ENCODE measurements at places on chromosomes 4 and X.

DNA sequence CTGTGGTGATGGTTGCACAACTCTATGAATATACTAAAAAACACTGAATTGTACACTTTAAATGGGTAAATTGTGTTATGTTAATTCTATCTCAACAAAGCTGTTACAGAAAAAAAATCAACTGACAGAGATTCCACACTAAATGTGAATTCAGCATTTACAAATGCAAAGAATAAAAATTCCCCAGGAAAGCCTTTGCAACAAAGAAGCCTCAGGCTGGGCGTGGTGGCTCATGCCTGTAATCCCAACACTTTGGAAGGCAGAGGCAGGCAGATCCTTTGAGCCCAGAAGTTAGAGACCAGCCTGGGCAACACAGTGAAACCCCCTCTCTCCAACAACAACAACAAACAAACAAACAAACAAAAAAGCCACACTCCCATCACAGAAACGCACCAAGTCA lies 8.9 kb downstream of the BCLAF3 start:
- no peak for DNase-seq

DNA sequence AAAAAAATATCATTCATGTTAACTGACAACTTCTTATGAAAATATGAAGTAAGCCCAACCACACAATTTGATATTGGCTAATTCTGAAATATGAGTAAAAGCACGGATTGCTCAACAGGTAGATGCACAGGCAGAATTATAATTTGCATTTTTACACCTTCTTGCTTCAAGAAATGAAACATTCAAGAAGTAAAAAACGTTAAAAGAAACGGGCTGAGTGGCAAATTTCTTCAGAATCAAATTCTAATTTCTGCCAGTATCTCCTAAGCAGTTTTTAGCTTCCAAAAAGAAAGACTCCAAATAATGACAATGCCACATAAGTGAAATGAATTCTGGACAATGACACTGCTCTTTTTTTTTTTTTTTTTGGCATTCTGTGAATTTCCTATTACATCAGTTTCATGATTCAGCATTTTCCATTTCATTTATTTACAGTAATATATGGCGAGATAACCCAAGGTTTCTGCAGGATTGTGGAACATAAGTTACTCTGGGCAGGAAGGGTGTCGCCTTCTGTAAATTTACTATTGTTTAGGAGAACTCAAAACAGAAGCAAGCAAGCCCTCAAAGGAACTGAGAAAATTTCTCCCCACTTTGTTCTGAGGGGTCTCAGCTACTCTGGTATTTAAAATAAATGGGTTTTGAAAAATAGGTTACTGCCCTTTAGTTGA lies 1.4 kb downstream of the SEL1L3 start:
- DNase-seq, result no peak

DNA sequence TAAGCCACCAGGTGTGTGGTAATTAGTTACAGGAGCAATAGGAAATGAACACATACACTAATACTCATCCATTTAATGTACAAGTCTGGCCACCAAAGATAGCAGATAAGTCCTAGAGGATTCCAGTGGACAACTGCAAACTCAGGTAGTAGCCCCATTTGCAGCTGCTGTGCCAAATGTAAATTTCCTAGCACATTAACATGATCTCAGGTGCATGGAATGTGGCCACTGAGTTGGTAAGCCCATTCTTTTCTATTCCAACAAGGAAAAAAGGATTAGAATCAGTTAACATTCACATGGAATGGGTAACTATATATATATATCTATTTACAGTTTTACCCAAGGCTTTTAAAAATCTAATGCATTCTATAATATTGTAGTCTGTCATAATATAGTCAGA lies 23.3 kb upstream of the FRAS1 start:
- DNase-seq, result no peak

- no peak for DNase-seq
Measured at GRCh38 chr4:94290245-94290644, 52.4 kb downstream of the HPGDS start.

DNA sequence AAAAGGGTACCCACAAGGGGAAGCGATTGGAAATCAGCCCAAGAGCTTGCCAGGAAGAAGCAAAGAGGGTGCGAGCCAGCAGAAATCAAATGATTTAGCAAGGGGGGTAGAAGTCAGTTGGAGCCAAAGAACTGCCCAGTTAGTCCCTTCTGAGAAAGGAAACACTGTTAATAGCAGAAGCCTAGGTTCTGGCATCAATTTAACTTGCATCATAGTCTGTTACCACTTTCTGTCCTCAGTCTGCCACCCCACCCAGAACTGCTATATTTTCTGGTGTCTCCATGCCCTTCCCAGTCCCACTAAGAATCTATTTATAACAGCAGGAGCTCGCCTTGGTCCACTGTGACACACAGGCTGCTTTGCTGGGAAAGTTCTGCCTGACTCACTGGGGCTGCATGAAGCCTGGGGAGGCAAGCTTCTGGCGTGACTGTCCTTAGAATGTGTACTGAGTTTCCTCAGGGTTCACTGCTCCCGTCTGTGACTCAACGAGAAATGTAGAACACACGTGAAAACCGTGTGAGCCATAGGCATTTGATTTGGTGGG lies 157.8 kb upstream of the TTC29 start:
- no peak for DNase-seq

DNA sequence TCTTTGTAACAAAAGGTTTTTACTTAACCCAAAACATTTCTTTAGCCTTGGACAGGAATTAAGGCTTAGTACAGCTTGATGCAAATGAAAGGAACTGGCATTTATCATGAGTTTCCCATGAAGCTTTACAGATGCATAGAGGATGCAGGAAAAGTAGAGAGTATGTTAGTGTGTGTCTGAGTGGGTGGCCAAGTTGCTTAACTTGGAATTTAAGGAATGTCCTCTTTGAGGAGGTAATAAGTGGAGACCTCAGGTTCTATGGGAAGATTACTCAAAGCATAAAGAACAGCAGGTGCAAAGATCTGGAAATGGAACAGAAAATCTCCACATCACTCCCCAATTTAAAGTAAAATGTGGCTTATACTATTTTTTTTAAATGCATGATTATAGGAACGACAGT lies 457.9 kb downstream of the KCNIP4 start:
- no peak for DNase-seq

GRCh38 chr4:89752932-89753598 lies 83.9 kb downstream of the SNCA start:
- no peak for DNase-seq

DNA sequence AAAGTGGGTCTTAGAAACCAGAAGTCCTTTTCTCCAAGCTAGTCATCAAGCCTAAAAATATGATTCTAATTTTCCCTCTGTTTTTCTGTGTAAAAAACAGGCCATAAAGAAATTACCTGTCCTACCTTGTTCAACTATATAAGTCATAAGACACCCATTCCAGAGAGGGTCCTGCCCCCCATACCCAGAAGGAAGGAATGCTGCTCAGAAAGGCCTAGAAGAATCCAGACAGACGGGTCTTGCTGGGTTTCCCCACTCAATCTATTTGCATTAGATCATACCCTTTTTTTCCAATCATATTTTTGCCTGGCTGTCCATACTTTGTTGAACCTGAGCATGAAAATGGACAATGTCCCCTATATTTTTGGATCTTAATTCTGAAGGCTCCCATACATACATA lies 16.3 kb upstream of the XAGE2 start:
- no peak for DNase-seq

DNA sequence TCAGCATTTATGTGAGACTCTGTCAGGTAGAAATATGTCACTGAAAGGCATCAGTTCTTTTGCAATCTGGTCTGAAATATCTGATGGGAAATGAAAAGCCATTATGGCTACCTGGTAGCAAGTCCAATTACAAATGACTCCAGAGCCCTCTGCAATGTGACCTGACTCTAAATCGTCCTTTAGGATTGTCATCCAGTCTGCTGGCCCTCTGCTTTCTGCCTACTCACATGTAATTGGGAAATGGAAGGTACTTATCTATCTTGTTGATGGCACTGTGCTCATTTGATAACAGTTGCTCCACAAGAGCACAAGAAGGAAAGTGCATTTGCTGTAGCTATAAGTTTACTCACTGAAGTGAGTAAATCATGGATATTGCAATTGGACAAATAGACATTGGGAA lies 799.8 kb downstream of the RAPGEF2 start:
- DNase-seq, result no peak

DNA sequence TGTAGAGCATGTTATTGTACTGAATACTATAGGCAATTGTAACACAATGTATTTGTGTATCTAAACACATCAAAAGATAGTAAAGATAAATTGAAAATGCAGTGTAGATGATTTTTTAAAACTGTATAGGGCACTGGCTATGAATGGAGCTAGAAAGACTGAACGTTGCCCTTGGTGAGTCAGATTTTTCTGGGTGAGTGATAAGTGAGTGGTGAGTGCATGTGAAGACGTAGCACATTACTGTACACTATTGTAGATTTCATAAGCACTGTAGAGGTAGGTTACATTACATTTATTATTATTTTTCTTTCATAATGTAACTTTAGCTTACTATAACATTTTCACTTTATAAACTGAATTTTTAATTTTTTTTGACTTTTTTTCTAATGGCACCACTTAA lies 1491.6 kb downstream of the TECRL start:
- no peak for DNase-seq

GRCh38 chrX:71935476-71935875 lies 24.8 kb downstream of the NHSL2 start:
- no peak for DNase-seq

GRCh38 chr4:126552321-126552720 lies 1080.4 kb upstream of the INTU start:
- no peak for DNase-seq

DNA sequence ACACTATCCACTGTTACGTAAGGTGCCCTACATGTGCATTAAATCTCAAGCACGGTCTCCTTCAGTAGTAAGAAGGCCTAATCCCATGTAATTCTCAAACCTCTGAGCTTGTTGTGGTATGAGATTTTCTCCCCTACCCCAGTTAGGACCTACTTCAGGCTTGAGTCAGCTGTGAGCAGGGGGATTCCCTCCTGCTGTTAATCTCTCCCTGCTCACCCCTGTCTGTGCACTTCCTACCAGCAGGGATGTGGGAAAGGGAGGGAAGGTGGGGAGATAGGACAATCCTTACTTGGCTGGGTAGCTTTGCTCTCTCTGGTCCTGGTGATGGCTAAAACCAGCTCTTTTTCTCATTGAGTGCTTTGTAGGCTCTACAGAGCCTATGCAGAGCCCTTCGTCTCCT lies 60.8 kb downstream of the PALLD start:
- no peak for DNase-seq

DNA sequence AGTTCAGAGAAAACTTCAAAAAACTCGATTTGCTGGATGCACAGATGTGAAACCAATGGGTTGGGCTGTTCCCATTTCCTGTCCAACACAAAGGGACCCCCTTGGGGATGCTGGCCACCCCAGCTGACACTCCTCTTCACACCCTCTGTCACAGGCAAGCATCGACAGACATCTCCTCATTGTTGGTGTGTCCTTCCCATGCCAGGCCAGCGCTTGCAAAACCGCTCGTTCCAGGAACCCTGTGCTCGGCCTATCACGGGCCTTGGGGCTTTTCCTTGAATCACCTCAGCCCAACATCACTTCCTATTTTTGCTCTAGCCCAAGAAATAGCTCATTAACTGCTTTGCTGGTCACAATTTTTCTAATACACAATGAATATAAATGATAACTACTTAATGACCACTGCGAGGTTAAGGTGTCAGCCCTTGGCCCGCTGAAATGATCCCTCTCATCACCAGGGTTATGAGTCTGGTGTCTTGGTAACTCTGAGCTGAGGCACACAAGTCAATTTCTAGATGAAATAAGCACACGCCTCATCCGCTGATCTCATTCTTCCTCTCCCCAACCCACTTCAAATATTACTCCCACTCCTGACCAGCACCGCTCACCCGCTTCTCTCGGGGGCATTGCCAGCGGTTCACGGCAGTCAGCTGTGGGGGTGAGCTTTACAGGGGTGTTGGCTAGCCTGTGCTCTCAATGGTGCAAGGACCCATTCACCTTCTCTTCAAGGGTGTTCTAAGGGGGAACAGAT lies 32.3 kb downstream of the BCOR start:
- DNase-seq, result no peak

GRCh38 chr4:152735906-152736305 lies 43.6 kb downstream of the TIGD4 start:
- no peak for DNase-seq

DNA sequence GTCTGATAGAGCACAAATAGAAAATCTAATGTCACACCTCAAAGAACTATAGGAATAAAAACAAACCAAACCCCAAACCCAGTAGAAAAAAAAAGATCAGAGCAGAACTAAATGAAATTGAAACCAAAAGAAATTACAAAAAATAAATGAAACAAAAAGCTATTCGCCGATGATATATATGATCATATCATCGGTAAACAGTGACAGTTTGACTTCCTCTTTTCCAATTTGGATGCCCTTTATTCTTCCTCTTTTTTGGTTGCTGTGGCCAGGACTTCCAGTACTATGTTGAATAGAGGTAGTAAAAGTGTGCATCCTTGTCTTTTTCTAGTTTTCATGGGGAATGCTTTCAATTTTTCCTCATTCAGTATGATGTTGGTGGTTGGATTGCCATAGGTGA lies 215.3 kb upstream of the AR start:
- no peak for DNase-seq

GRCh38 chr4:160038615-160039014 lies 935.7 kb downstream of the RAPGEF2 start:
- no peak for DNase-seq

DNA sequence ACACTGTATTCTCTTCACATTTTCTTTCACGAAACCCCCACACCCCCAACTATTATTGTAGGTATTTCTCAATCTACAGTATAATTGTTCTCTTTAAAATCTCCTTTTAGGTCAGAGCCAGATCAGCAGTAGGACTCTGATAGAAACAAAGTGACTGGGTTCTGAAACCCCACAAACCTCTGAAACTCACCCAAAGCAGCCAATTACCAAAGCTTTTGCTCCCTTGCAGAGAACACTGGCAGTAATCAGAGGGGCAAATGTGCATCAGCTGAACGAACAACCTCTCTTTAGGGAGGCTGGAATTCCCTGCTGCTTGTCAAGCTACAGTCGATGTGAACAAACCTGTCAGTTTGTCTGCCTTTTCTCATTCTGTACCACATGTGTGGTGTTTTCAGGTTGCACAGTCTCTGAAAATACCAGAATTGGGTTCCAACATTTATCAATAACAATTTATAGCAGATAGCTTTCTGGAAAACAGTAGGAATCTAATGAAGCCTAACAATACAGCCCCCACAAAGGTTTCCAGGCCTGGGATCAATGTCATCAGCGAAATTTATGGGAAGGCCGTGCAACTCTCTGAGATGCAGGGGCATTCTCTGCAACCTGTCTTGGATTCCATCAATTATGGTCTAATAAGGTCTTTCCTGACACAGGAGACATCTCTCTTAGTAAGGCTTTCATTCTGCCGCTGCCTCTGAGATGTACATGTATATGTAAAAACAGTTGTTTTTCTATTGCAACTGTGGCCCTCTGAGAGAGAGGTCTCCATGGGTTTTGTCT lies 395.9 kb downstream of the GPAT3 start:
- DNase-seq, result no peak

Data from NCI-H1436 treated with DMSO at 0.1 percent for 48 hours (cell line).